ENCODE measurements at places on chromosomes 3 and 15.

- DNase-seq: no peak
Observed at GRCh38 chr3:112372396-112372795, 39.4 kb downstream of the CD200 start.

GRCh38 chr3:81268526-81268925, 492.9 kb downstream of the GBE1 start:
- DNase-seq: no peak

GRCh38 chr15:52383100-52383588, 87.5 kb upstream of the MYO5C start:
- DNase-seq: no peak

GRCh38 chr15:51737522-51738305, at the start of gene LYSMD2:
TSS of gene LYSMD2 (minus strand) at chr15:51737655. CDS start at chr15:51737622, 33 bp downstream.
- DNase-seq: peak; percentile 86

GRCh38 chr3:88137836-88138235, 11.9 kb upstream of the C3orf38 start:
- no peak for DNase-seq

- no peak for DNase-seq
Observed at GRCh38 chr3:49378249-49378895, 20.2 kb upstream of the GPX1 start.

- DNase-seq: peak; percentile 38
Observed at GRCh38 chr3:27728195-27729087, 6.3 kb upstream of the EOMES start.

GRCh38 chr3:146035366-146035765, 125.6 kb downstream of the PLOD2 start:
- no peak for DNase-seq

DNA sequence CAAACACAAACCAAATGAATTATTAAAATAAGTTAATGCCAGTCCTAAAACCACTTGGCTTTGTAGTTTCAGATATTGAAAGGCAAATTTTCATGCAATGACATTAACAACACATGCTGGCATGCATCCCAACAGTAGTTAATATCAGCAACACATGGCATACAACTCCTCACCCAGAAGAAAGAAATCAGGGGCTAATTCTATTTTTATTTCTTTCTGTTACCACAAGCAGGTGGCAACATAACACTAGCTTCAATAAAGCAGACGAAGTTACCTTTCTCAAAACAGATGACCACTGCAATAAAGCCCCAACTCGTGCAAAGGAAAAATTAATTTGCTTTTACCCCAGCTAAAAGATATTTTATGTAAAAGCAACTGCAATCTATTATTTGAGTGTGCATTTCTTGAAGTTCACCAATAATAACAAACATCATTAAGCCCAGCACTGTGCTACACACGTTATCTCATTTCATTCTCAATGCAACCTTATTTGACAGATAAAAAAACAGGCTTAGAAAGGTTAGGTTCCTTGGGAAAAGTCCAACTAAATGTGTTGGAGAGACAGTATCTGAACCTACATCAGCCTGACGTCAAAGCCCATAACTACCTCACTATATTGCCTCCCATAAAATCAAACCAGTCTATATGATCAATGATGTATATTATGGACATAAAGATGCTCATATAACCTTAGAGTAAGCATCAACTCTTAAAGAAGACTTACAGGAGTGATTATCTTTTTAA, 2.8 kb downstream of the TOP2B start:
- DNase-seq: no peak

DNA sequence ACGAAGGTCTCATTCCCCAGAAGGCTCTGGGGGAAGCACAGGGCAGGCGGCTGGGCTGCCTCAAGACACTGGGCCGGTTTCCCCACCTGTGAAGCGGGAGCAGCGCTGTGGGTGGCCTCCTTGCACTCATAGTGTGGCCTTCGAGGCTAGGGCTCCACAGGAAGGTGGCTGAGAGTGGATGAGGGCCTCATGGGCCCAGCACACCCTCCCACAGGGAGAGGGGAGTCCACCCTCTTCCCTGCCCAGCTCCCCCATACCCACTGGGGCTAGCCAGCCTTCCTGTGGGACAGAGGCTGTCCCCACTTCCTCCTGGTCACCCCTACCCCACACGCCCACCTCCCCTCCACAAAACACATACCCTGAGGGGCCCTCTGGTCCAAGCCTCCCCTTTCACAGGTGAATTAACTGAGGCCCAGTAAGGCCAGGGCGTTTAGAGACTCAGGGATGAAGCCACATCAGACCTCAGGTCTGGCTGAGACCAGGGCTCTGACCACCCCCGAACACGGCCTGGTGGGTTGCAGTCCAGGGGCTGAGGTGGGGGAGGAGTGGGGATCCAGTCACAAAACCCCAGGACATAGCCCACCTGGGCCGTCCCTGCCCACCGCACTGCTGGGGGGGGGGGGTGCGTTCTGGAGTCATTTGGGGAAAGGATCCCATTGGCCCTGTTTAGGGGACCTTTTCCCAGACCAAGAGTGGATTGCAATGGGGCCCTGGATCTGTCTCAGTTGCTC, 1.1 kb downstream of the ANPEP start:
- no peak for DNase-seq

- DNase-seq: peak; percentile 45
Observed at GRCh38 chr15:60326824-60327654, 70.7 kb downstream of the ANXA2 start.

- DNase-seq: no peak
Observed at GRCh38 chr3:37707428-37708372, 154.0 kb upstream of the CTDSPL start.

DNA sequence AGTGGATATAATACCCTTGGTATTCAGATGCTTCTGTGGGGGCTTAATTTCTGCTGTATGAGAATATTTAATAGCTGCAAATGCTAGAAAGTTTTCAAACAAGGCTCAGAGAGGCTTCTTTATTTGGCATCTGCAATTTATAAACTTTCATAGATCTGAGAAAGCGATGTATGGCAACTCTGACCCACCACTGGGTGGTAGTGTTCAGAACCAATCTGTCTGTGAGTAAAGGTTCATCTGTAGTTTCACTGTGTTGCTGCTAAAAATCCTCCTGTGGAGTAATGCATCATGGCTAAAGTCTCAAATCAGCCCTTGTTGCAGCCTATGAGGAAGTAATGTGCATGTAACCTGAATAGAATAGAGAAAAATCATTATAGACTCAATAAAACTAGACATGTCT, 47.4 kb downstream of the CLSTN2 start:
- DNase-seq: no peak

DNA sequence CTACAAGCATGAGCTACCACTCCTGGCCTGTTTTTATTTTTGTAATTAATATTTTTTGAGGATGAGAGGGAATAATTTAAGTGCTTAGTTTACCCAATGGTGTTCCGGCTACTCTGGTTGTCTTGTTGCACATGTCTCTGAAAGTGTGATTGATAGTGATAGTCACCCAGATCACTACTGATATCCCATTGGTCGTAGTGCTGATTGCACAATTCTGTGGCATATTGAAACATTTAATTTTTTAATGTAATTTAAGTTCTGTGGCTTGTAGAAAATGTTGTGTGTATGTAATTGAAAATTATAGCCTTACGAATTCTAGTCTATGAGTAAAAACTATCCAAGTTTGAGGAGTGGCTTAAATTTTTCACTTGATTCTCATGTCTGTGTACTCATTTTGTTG, 11.9 kb downstream of the ARIH2 start:
- no peak for DNase-seq

GRCh38 chr15:60652870-60653269, 173.9 kb upstream of the ICE2 start:
- DNase-seq: no peak

DNA sequence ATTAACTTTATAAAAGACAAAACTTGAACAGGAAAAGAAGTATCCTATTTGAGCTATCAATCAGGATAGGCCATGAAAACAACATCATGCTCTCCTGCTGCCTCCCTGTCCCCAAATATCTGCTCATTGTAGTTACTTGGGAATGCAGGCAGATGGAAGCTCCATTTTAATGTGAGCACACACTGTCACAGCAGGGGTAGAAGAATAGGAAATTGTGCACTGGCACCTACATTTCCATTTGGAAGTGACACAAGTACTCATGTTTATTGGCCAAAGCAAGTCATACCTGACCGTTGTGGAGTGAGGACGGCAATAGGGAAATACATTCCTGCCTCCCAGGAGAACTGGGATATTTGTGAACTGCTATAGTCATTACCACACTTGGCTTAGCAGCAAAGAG, 52.4 kb downstream of the ASTE1 start:
- DNase-seq: no peak

DNA sequence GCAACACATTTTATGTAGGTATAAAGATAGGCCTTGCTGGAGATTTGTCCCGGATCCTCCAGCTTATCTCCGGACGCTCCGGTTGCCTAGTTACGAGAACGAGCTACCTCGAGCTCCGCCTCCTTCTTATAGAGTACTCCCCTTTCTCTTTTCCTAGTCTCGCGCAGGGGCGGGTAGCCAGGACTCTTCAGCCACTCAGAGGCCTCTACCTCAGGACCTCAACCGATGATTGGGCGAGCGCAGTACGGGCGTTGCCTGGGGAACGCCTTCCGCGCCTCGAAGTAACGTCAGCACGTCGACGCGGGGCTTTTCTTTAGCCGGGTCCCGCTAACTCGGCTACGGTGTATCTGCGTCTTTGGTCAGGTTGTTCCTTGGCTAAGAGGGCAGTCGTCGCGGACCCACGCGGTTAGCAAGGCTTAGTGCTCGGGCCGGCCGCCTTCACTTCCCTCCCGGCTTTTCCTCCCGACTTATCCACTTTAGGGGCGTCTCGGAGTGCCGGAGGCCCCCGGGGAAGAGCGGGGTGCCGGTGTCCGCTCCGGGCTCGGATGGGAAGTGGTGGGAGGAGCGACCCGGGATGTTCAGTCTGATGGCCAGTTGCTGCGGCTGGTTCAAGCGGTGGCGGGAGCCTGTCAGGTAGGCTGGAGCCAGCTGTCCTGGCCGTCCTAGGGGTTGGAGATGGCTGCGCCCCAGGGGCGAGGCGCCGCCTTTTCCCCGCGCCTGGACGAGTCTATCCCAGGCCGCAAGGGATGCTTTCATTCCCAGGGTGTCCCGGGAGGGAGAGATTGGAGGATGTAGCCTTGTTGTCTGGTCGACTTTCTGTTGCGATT, at the start of gene ARL13B:
Gene ARL13B, plus strand, starts transcription at position 306 of the 827 bp plus-strand sequence. Its CDS starts 269 bp downstream, at position 575.
- peak; percentile 94 for DNase-seq

DNA sequence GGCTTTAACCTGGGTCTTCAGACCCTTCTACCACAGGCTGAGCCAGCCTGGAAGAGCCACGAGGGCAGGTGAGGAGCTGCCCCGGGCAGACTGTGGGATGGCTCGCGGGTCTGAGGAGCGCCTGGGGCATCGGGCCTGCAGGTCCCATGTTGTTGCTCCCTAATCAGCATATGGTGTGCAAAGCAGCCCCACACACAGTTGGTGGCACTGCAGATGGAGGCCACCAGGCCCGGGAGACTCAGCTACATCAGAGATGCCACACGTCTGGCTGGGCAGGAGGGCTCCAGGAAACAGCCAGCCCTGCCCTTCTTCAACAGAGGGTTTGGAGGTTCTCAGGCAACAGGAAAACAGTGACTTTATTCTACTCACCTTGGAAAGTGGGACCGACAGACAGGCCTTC, 63.9 kb downstream of the XXYLT1 start:
- DNase-seq: peak; percentile 14

- no peak for DNase-seq
Observed at GRCh38 chr3:168322941-168323340, 227.2 kb upstream of the GOLIM4 start.

- no peak for DNase-seq
Observed at GRCh38 chr3:195073866-195074860, 196.8 kb downstream of the XXYLT1 start.

GRCh38 chr3:30297112-30297511, 309.3 kb upstream of the TGFBR2 start:
- DNase-seq: no peak

DNA sequence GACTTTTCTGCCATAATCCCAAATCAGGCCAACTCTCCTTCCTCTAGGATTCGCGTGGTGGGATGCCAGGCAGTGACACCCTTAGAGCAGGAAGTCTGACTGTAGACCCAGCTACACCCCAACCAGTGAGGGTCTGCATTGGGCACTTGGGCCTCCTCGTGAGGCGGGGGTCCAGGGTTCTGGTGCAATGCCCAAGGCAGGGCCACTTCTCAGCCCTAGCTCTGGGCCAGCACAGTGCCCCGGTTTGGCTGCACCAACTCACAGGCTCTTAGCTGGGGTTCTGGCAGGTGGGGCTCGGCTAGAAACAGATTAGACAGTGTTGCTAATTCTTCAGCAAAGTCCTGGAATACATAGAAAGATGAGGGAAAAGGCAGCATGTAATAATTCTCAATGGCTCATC, 12.7 kb downstream of the CDAN1 start:
- DNase-seq: no peak

GRCh38 chr3:47885168-47885567, 82.2 kb downstream of the DHX30 start:
- DNase-seq: no peak

GRCh38 chr3:189641776-189642175, 10.6 kb downstream of the TP63 start:
- no peak for DNase-seq

GRCh38 chr3:78881501-78881900, 886.3 kb downstream of the ROBO1 start:
- no peak for DNase-seq

GRCh38 chr3:179318876-179319275, 4.0 kb upstream of the ZNF639 start:
- no peak for DNase-seq

GRCh38 chr3:141039589-141039988, 11.6 kb upstream of the SPSB4 start:
- peak; percentile 51 for DNase-seq

DNA sequence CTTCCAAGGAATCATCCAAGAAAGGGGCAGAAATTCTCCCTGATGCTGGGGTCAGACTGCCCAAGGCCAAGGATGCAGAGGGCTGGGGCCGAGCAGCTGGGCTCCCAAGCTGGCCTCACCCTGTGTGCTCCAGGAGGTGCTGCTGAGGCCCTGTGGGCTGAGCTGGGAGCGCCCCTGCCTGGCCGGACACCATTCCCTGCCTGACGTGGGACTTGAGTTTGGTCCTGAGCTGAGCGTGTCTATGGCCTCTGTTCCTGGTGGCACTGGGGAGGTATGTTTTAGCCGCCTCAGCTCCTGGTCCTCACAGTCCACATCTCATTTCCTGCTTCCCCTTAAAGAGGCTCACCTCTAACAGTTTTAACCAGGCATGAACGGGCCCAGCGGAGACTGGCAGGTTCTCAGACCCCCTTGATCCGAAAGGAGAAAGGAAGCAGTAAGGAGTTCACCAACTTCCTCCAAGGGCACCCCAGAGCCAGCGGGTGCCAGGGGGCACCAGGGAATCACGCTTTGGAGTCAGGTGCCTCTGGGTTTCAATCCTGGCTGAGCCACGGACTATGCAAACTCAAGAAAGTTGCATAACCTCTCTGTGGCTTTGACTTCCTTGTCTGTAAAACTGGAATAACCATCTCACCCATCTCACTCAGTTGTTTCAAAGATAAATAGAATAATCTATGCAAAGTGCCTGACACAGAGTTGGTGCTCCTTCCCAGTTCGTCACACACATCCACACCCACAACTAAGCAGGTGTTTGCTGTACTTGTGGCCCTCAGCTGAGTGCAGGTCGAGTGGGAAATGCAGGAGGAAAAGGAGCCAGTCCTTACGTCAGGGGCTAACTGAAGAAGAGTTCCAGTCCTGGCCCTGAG, 48.6 kb downstream of the SLC12A8 start:
- DNase-seq: no peak

- no peak for DNase-seq
Observed at GRCh38 chr3:169054471-169054870, 609.0 kb downstream of the MECOM start.

GRCh38 chr3:146033950-146034349, 127.0 kb downstream of the PLOD2 start:
- no peak for DNase-seq

- no peak for DNase-seq
Observed at GRCh38 chr15:65408324-65409035, 14.3 kb downstream of the IGDCC4 start.

Measured in D341Med (cell line).